ENCODE measurements at places on chromosomes 2 and 18. TPM values are rescaled to one million over a fixed set of nuclear protein-coding genes. Genes with fewer than 3 reads are reported as not detected.

DNA sequence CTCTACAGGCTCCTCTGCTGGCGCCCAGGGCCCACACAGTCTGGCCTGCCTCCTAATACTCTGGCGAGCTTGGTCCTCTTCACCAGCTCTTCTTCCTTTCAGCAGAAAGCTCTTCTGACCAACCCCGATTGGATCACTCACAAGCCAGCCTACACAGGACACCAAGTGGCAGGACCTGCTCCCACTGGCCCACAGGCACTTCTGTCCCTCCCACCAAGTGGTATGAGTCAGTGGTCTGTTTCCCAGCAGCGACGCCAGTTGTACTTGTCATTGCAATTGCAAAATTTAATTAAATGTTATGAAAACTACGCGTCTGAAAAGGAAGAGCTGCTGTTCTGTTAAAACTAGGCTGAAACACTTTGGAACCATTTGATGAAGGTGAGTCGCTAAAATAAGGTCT, 46.7 kb downstream of the NDUFA10 start:
- DNase-seq, result peak; percentile 67

GRCh38 chr2:11753886-11754699, 7.7 kb downstream of the LPIN1 start:
- DNase-seq, result peak; percentile 82

- DNase-seq, result no peak
Observed at GRCh38 chr2:154507186-154507585, 191.3 kb upstream of the KCNJ3 start.

GRCh38 chr2:789529-789928, 112.3 kb upstream of the TMEM18 start:
- no peak for DNase-seq

DNA sequence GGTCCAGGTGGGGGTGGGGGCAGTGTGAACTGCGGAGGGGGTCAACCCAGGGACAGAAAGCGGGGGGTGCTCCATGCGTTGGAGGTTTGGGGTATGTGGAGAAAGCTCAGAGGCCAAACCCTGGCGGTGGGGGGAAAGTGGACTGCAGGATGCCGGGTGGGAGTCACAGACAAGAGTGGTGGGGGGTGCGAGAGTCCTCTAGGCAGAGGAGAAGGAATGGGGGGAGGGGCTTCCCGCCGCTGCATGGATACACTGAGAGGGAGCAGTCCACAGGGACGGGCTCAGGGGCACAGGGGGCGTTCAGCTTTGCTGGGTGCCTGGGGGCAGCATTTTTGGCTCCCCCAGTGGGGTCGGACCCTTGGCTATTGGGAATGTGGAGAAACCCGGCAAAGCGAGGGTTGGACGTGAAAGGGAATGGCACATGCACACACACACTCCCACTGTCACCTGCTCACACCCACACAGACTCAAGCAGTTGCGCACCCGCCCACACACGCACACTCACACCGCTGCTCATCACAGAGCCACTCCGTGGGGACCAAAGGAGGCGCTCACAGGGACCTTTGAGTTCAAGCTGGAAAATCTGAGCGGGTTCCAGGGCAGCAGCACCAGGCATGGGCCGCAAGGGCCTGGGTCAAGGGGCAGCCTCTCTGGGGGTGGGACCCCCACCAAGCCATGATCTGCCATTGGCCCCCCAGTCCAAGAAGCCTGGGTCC, 7.7 kb downstream of the GBX2 start:
- DNase-seq, result no peak

DNA sequence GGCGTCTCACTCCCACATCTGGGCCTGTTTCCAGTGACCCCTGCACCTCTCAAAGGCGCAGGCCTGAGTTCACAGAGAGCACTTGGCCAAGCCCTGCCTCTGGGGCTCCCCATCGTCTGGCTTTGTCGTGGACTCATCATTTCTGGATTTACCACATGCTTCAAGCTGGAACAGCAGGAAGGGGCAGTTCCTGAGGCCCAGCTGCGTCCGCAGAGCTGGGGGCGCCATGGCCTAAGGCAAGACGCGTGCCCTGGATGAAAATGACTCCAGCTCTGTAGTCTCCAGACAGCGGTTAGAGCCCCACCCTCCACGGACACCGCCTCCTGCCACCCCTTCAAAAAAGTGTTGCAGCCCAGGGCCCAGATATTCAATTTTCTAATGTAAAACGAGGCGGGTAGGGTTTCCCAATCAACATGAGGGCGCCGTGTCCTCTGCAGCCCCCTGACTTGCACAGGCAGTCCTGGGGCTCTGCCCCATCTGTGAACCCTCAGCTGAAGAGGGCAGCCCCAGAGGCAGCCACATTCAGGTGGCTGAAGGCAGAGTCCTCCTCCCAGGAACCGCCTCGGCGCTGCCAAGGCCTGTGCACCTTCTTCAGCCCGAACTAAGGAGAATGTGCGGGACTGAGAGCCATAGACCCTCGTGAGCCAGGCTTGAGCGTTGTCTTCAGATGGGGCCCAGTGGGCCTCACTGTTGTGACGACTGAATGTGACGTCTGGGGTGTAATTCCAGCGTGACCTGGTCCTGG, 85.5 kb downstream of the NFATC1 start:
- no peak for DNase-seq

GRCh38 chr2:96157649-96158553, 12.7 kb upstream of the DUSP2 start:
- no peak for DNase-seq

DNA sequence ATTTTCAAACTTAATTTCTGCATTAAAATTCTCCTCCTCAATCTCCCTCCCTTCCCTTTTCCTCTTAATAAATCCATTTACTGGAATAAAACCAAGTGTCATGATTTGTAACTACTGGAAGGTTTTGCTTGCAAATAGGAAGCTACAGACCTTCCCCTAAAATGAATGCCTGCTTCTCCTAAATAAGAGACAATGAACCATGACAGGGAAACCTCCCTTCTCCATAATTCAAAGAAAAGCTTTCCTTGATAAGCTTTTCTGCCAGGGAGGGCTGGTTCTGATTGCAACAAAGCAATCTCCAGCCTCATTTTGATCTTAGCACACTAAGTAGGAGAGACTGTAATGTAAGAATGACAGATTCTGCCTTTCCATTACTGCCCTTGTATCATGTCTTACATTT, 111.0 kb upstream of the CDH20 start:
- no peak for DNase-seq

DNA sequence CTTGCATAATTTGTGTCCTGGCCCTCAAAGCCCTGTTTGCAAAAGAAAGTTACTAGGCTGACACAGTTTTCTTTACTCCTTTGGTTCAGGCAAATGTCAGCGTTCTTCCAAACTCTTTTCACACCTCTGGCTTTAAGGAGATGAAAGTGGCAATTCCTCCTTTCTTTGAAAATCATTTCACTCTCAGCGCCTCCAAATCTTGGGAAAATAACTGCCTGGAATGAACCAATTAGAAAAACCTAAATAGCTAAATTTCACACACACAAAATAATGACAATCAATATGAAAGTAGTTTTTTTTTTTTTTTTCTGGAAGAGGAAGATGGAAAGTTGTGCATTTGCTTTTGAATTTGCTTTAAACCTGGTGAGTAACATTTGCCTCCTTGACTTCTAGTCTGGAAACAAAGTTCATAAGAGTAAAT, 1.7 kb downstream of the MEIS1 start:
- DNase-seq, result no peak

GRCh38 chr2:106623456-106623855, 136.3 kb downstream of the CD8B2 start:
- no peak for DNase-seq

GRCh38 chr2:42073739-42074503, 26.1 kb downstream of the PKDCC start:
- DNase-seq, result no peak

DNA sequence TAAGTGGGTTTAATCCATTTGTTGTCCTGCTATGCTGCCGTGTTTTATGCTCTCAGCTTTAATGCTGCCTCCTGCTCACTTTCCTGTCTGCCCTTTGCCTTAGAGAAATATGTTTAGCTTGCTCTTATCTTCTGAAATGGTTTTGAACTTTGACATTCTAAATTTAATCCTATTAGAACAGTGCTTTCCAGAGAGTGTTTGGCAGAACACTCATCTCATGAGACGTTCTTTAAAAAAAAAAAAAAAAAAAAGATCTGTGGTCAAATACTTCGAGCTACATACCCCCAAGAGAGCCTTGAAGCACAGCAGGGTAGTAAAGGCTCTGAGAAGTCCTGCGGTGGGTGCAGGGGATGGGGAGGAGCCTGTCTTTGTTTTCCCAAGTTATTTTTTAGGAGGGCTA, 161.3 kb downstream of the SPP2 start:
- DNase-seq, result no peak

DNA sequence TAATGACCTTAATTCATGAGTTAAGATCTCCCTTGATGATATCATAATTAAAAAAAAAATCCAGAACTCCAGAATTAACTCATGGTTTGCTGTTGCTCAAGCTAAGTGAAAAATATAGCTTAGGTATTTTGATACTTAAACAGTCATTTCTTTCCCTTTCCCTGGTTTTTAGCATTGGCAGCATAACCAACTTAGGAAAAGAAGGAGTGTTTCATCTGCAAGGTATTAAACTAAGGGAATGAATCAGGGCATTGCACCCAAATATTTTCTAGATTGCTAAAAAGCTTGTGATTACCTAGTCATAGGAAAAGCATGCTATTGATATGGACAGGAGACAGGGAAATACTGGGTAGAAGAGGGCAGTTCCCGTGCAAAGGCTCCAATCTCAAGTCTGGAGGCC, 207.2 kb downstream of the LRP1B start:
- DNase-seq, result peak; percentile 78

The ADRA2B gene
- total RNA-seq, result not detected

The AQP4 gene
- not detected for total RNA-seq

The CCDC150 gene
- total RNA-seq, result 3.3 TPM

The GYPC gene
- 0.51 TPM for total RNA-seq
